ENCODE measurements at places on chromosomes 2 and 18. TPM values are rescaled to one million over a fixed set of nuclear protein-coding genes. Genes with fewer than 3 reads are reported as not detected.

The COL4A4 gene
- total RNA-seq: 31.2 TPM

The NCKAP5 gene
- 1.2 TPM for total RNA-seq

The PROC gene
- total RNA-seq: not detected

GRCh38 chr2:118470297-118470696 is 377.2 kb downstream of the EN1 start:
- no peak for DNase-seq
- H3K36me3 ChIP-seq: no peaks in the 10 kb centered on the region
- H3K27ac ChIP-seq: no peak overlapping the region
- H3K4me1 ChIP-seq: no peaks in the 10 kb centered on the region
- H3K27me3 ChIP-seq: no peaks in the 10 kb centered on the region
- H3K4me3 ChIP-seq: no peak overlapping the region

- H3K27ac ChIP-seq: no peak overlapping the region
- H3K4me1 ChIP-seq: peaks cover 14% of the 10 kb centered on the region
- H3K27me3 ChIP-seq: no peaks in the 10 kb centered on the region
- peaks cover 4% of the 10 kb centered on the region for H3K36me3 ChIP-seq
- no peak for DNase-seq
- no peak overlapping the region for H3K4me3 ChIP-seq
Measured at GRCh38 chr2:74436111-74436805, 5.5 kb downstream of the RTKN start.

DNA sequence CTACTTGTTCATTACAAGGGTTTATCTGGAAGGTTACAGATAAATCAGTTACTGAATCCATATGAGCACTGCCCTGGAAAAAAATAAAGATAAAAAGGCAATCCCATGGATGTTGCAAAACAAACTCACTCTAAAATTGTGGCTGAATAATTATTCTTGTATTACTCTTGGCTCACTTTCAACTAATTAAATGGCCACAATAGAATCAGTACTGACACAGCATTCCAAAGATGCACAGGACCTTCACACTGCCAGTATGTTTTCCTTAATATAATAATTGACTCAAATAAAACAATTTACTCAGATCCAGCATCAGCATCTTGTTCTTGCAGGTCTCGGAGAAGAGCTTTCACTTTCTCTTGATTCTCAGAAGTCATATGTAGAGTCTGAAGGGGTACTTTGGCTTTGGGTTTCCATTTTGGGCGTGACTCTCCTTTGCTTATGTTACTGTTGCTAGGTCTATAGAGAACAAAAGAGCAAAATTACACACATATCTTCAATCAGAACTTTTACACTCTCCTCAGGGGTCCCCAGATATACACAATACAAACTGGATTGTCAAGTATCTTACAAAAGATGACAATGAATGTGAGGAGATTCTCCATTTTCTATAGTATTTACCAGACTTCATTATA is 12.6 kb downstream of the DHX57 start:
- no peak overlapping the region for H3K4me3 ChIP-seq
- H3K4me1 ChIP-seq: no peaks in the 10 kb centered on the region
- no peak for DNase-seq

DNA sequence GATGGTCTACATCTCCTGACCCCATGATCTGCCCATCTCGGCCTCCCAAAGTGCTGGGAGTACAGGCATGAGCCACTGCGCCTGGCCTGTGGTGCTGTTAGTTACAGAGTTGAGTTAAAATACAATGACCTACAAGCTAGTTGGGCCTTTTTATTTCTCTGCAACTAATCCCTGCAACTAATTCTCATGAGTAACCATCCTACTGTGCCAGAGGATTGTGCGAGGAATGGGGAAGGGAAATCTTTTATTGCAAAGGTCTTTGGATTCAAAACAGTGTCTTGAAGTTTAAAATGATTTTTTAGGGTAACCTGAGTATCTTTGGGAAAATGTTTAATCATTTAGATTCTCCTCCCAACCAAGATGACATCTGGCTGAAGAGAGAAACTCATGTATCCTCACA is 88.8 kb upstream of the RMDN2 start:
- H3K4me1 ChIP-seq: no peaks in the 10 kb centered on the region
- H3K36me3 ChIP-seq: no peaks in the 10 kb centered on the region
- no peaks in the 10 kb centered on the region for H3K27me3 ChIP-seq
- no peak for DNase-seq
- H3K4me3 ChIP-seq: no peak overlapping the region

DNA sequence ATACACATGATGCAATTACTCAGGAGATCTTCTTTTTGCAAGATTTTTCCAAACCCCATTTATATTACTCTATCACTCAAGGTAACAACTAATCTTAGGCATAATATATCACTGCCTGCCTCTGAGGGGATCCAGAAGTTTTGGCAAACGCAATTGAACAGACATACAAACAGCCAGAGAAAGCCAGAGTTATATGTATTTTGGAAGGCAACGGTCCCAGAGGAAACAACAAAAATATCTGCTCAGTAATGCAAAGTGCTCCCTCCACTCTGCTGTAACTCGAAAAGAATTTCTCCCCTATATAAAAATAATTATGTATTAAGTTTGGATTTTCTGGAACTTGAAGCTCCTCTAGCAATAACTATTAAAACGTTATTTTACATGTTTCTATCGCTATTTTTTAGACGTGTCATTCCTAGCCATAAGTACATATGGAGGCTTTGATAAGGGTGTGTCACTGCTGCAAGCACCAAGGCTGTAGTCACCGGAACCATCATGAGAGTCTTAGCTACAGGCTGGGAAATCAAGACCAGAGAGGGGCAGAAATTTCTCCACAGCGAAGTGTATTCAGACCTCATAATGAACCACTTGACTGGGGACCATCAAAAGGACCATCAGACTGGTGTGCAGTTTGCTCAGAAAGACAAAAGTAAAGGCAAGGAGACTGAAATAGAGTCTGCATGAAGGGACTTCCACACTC is 3.7 kb upstream of the GKN1 start:
- H3K27ac ChIP-seq: no peak overlapping the region
- H3K4me1 ChIP-seq: no peaks in the 10 kb centered on the region
- H3K4me3 ChIP-seq: no peak overlapping the region
- DNase-seq: no peak
- H3K27me3 ChIP-seq: no peaks in the 10 kb centered on the region
